ENCODE measurements at places on chromosomes 5 and 9.

DNA sequence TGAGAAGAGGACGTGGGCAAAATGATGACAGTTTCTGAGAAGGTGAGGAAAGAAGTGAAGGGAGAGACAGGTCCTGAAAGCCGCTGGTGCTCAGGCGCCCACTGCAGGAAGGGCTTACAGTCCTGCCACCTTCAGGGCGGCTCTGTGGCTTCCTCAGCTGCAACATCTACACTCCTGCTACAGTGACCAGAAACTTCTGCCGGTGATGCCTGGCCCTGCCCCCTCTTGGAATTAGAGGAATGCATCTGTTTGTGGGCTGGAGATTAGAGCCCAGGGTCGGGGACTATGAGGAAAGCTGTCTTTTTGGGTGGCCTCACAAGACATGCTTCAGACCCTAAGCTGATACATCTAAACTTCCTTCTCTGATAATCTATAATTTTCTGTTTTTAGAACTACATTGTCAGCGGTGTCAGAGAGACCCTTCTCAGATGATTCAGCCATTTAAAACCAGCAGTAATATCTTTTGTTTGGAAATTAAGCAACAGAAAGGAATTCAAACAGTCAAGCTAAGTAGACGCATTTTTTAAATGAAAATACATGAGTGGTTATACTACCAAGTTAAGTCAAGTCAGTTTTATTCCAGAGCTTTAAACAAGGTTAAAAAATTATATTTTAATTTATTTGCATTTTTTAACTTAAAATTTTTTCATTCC lies 30.4 kb downstream of the PRDM6 start:
- no peak for DNase-seq

- DNase-seq, result no peak
Observed at GRCh38 chr5:148372166-148372725, 11.5 kb upstream of the FBXO38 start.

- no peak for DNase-seq
Observed at GRCh38 chr5:56496581-56497063, 263.5 kb upstream of the ANKRD55 start.

DNA sequence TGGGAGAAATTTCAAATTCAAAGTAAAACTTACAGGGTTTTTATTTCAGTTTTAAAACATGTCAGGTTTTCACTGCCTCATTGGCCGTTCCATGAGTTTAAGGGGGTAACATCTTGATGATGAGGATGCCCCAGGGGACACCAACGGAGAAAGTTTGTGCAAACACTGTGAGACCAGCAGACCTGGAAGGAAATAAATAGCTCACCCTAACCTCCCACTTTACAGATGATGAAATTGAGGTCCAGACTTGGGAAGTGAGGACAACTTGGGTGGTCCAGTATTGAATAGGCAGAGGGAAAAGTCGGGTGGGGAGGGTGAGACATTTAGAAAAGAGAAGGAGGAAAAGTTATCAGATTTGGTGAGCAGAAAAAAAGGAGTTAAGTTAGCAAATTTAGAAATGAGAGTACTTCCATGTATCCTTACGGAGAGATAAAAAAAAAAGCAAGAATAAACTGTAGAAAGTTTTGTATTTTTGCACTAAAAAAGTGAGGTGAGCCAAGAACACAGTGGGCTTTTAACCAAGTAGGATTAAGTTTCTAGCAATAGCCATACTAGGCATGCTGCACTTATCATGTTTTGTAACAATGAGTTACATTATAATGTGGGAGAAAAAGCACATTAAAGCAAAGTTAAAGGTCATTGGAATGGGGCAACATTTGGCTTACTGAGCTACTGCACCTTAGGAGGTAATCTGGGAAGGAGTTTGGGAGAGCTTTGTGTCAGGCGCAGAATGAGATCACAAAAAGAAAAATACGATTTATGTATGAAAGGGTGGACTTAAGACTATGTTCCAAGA lies 125.1 kb downstream of the GAS1 start:
- no peak for DNase-seq

DNA sequence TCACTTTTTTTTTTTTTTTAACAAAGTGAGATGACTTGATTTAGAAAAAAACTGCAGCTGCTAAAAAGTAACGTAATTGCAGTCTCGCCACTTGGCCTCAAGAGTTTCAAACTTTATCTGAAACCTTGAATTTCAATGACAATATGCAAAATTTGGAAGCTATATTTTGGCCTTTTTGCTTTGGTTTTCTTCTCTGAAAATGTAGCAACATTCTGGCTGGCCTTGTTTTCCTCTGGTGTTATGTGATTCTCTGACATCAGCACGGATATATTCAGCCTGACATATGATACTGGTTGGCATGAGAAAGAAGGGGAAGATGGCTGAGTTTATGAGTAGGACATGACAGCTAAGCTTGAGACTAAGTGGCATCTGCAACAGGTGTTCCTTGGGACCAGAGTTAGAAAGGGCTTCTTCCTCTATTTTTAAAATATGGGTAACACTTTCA lies 136.5 kb downstream of the MEF2C start:
- no peak for DNase-seq

DNA sequence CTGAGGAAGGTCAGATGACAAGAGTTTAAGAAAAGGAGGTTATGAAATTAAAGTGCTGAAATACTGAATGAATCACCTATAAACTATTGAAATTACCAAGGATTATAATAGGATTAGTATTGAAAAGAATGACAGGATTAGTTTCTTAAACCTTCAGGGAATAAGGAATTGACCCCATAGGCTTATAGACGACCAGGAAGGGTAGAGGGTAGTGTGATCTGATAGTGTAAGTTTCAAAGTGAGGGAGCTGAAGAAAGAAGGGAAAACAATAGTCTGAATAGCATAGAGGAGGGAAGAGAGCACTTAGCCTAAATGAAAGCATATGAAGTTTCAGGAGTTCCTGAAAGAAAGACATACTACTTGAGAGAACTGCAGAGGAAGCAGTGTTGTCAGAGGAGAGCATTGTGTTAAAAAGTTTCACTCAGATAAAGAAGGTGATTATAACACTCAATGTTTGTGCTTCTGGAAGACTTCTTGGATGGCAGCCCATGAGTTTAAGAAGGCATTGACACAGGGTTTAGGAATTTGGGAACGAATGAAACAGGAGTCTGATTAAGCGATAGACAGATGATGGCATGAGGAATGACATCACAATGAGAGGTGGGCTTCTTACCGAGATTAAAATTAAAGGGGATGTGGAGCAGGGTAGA lies 557.9 kb upstream of the GRAMD2B start:
- no peak for DNase-seq

DNA sequence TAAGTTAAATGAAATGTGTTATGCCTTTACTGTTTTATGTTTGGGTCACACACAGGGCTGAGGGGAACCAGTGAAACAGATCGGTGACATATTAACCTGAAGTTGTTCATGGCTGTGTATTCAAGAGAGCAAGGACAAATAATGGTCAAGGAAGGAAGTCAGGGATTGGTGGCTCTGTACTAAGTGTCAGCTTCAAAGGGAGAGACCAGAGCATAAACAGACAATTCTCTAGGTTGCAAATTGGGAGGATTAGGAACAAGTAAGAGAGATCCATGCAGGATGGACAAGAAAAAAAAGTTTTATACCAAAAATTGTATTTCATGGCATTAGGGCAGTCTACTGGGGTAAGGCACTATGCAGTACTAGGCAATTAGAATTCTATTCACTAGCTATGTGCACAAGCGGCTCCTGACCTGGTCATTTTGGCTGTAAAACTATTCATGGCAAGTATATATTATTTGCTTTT lies 156.3 kb downstream of the PLPPR1 start:
- DNase-seq, result no peak

DNA sequence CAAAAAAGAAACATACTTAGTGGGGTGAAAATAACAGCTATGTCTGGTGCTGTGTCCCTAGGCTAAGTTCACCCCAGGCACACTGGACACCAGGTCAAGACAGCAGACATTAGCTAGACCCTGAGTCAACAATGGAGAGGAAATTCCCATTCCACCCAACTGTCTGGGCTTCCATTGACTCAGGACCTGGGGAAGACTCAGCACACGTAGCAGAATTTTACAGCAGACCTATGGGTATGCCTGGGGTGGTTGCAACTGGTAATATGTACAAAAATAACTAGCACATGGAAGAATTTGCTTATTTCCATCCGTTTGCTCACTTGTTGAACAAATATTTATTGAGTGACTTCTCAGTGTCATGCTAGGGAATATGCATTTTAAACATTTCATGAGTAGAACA lies 117.0 kb downstream of the GAS1 start:
- DNase-seq, result no peak

- no peak for DNase-seq
Observed at GRCh38 chr9:93171261-93171990, 12.5 kb upstream of the WNK2 start.

DNA sequence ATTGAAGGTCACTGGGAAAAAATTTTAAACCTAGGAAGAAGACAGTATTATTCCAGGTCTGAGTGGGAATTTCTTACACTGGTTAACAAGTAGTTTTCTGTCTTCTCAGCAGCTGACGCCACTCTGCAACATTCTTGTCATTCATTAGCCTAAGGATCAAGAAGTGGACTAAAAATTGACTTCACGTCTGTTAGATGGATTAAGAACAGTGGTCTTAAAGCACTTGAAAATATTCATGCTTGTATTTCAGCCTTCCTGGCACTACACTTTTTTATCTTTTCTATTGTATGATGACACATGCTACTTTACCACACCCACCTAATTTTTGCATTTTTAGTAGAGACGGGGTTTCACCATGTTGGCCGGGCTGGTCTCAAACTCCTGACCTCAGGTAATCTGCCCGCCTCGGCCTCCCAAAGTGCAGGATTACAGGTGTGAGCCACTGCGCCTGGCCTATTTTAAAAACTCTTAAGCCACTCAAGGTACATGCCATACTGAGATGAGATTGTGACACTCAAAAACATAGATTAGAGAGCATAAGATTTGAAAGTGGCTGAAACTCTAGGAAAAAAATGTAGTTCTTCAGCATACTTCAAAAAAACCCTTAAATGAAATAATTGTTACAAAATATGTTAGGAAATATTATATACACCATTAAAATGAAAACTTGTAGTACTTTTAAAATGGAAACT lies 8.4 kb downstream of the MATR3 start:
- no peak for DNase-seq
